ENCODE measurements at places on chromosomes 11 and 22. TPM values are rescaled to one million over a fixed set of nuclear protein-coding genes. Genes with fewer than 3 reads are reported as not detected.
A peak's percentile ranks its signal among the peaks of the same experiment; 100 is the strongest.

DNA sequence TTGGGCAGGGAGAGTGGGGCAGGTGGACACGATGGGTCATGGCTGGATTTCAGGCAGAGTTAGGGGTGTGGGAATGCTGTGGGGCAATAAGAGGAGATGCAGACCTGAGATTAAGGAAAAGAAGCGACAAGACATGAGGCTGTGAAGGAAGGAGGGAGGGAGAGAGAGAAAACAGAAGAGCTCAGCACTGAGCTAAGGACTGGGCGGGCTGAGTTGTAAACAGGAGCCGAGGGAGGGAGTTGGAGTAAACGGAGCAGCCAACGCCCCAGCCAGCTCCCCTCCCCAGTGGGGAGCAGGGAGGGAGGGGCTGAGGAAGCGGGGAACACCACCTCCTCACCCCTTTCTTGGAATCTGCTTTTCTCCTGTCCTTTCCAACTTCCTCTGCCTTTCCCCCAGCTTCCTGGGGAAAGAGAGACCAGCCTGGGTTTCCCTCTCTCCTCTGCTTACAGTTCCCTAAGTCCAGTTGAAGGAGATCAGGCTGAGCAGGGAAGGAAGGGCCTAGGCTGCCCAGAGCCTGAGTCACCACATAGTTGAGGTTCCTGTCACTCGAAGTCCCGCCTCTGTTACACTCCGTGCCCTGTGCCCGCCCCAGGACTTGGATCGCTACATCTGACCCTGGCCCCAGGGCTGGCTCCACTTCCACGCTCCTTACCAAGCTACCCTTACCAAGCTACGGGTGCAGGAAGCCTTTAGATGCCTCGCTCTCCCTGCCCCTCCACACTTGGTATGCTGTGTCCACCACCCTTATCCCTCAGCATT is 6.7 kb upstream of the AHNAK start:
- peak; percentile 79 for DNase-seq

- DNase-seq, result no peak
These were observed 488.6 kb downstream of the METTL15 start for GRCh38 chr11:28596816-28597215.

DNA sequence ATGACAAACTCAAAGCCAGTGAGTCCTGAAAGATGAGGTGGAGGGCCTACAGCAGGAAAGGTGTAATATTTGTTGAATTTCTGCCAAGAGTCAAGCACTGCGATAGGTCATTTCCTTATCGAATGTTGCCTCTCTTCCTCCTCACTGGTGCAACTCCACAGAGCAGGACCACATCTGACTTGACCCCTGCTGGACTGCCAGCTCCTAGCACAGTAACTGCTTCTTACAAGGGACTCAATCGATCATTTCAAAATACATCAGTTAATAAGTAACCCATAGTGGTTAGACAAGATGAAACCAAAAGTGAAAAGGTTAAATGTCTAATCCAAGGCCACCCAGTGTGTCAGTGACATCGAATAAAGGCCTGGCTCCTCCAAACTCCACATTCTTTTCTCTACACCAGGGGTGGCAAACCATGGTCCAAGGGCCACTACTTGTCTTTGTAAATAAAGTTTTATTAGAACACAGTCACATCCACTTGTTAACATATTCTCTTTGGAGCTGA is 98.5 kb upstream of the CSNK2A3 start:
- no peak for DNase-seq

DNA sequence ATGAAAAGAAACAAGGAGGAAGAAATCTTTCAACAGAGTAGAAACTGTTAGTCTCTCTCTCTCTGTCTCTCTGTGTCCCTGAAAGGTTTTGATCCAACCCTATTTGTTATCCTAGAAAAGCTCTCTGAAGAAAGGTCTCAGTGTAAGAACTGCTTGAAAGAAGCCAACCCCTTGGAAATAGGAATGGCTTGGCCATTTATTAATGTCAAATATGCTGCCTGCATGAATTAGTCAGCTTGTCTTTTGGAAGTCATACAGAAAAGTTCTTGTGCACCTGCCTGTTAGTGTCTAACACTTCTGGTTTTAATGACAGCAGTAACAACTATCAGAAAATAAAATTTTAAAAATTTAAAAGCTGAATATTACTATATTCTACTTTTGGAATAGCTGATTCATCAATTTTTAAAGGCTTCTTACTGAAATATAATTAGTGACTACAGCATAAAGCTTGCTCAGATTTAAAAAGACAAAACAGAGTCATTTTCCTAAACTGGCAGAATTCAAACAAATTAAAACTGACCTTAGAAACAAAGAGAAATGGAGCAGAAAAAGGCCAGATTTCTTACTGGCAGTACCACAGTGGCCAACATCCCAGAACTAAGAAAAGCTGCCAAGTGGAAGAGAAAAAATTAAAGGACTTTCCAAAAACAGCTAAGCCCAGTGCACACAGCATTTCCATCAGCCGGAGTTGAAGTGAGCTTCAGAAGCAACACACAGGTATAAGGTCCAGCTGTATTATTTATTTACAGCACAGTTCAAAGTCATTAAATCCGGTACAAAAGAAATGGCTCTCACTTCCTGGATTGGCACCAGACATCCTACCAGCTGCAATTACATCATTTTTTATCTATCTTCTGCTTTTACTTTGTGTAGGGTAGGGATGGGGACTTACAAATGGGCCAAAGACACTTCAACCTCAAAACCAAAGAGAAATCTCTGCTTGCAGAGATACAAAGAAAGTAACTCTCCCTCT is 76.3 kb downstream of the PRCP start:
- DNase-seq, result no peak

DNA sequence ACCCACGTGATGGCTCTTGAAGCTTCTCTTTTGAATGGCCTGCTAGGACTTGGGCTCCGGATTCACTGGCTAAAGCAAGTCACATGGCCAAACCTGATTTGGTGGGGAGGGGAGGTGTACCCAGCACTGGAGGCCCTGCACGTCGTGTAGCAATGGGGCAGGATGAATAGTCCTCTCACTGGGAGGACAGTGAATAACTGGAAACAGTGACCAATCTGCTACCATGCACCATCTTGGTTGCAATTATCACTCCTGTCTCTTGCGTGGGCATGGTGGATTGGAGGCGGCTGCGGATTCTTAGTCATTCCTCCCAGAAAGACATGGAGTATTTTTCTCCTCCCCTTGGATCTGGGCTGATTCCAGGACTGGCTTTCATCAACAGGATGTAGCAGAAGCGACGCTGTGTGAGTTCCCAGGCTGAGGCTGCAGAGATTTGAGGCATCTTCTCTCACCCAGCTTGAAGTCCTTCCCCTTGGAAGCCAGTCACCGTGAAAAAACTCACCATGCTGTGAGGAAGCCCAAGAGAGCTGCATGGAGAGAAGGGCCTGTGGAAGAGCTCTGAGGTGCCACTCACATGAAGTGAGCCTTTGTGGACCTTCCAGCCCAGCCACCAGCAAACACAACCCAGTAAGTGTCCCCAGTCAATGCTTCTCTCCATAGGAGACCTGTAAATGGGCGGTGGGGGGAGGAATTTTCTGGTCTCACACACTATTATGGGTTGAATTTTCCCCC is 70.4 kb downstream of the IGLL1 start:
- no peak for DNase-seq

GRCh38 chr11:116263019-116263418 is 509.8 kb downstream of the BUD13 start:
- DNase-seq, result no peak

DNA sequence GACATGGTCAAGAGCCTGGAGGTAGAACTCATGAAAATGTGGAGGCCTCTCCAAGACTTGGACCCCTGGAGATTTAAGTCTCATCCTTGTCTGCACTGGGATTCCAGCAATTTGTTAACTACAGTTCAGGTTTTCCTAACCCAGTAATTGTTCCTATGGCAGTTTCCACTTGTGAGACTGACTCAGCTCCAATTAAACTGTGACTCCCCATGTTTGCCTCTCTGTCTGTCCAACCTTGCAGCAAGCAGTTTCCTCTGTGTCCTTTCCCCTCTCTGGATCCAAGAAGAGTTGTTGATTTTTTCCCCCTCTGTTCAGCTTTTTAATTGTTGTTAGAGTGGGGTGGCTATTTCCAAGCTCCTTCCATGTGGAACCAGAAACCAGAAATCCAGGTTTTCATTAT is 16.2 kb upstream of the ARHGAP20 start:
- no peak for DNase-seq

Gene PSMC3
- 195 TPM for polyA plus RNA-seq

Gene KCNJ11
- polyA plus RNA-seq, result 14.8 TPM
